A172 (cell line): ENCODE measurements at places on chromosomes 2 and 18. TPM values are rescaled to one million over a fixed set of nuclear protein-coding genes. Genes with fewer than 3 reads are reported as not detected.

Gene C2orf72
- 2.6 and 10.8 TPM in 2 replicates for total RNA-seq

Gene ACTG2
- not detected in 2 replicates for total RNA-seq

Gene IL36RN
- not detected in 2 replicates for total RNA-seq

Gene TMEM247
- total RNA-seq, result not detected in 2 replicates

Gene RGPD8
- total RNA-seq, result 3.6 and 4.3 TPM in 2 replicates

Gene SMCHD1
- total RNA-seq, result 53.7 and 78.3 TPM in 2 replicates

Gene FAM228A
- total RNA-seq, result not detected in 2 replicates

Gene ITPRIPL1
- total RNA-seq, result not detected in 2 replicates

Gene ZEB2
- total RNA-seq, result 20.2 and 35.0 TPM in 2 replicates

Gene TEKT4
- total RNA-seq, result not detected in 2 replicates

- peak; percentile 48 for DNase-seq
Observed at GRCh38 chr2:71460595-71461303, 7.4 kb downstream of the DYSF start.

GRCh38 chr18:34626404-34627136, 83.5 kb upstream of the DTNA start:
- peak; percentile 70 for DNase-seq

GRCh38 chr2:238132463-238133450, 5.7 kb upstream of the KLHL30 start:
- no peak for DNase-seq

DNA sequence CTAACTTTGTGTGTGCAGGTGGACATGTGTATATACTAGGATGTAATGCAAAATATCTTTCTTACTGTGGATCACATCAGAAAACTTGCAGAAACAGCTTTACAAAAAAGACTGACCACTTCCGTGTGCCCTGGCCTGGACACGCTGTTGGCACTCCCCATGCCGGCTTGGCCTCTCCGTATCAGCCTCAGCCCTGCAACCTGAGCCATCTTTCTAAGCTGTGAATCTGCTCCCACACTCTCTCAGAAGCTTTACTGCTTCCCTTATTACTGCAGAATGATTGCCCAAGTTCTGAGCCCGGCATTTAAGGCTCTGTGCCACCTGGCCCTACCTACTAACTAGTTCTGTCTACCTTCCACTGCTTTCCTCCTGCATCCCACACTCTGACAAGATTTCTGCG, 37.8 kb downstream of the MYO7B start:
- DNase-seq, result no peak

- no peak for DNase-seq
Observed at GRCh38 chr2:20226152-20226545, 1.2 kb upstream of the SDC1 start.

DNA sequence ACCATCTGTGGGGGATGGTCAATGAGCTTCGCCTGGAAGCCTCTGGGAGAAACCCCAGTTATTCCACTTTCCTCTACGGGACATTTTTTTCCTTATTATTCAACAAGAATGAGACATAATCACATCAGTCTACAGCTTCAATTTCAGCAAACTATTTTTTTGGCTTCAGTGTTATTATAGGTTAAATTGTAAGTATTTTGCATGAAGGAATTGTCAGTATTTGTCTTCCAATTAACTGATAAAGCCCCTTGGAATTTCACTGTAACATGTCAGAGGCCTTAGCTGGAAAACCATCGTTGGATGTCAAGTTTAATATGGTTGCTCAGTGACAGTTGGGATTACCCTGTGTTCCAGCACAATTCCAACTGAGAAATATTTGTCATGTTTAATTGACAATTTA, 480.9 kb upstream of the CHST9 start:
- no peak for DNase-seq

DNA sequence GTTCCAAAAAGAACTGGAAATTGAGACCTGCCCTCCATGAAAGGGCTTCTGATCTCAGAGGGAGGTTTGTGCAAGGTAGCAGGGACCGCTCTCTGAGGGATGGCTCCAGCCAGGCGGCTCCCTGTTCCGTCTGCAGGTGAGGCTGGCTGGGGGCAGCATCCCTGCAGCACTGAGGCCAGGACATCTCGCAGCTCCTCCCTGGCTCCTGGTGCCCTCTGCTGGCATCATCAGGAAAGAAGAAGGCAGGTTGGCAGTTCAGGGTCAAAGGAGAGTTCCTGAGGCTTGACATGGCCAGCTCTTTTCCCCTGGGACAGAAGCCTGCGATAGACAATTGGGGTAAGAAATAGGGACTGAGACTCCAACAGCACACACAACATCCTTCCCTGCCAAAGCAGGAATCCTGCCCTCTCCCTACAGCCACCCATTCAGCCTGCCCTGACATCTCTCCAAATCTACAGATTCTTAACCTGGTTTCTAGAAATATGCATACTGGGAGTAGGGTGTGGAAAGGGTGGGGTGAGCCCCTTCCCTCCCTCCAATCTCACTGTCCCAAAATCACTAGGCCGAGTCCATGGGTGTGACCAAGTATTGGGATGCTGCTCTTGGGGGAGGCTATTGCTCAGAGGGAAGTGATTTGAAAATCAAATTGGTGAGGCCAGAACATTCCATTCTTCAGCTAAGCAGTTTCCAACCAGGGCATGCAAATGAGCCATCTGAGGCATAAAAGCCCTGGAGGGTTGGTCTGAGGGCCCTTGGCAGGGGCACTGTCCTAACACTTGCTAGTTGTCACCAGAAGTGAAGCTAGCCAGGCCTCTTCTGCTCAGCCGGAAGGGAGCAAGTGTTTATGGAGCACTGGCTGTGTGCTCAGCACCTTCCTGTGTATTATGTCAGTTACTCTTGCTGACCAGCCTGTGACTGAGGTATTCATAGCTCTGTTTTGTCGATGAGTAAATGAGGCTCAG, 185.4 kb downstream of the TFCP2L1 start:
- no peak for DNase-seq

- no peak for DNase-seq
Observed at GRCh38 chr2:19150726-19151125, 207.7 kb downstream of the OSR1 start.

- DNase-seq, result peak; percentile 92
Observed at GRCh38 chr18:31487246-31488015, 10.5 kb upstream of the DSG2 start.

DNA sequence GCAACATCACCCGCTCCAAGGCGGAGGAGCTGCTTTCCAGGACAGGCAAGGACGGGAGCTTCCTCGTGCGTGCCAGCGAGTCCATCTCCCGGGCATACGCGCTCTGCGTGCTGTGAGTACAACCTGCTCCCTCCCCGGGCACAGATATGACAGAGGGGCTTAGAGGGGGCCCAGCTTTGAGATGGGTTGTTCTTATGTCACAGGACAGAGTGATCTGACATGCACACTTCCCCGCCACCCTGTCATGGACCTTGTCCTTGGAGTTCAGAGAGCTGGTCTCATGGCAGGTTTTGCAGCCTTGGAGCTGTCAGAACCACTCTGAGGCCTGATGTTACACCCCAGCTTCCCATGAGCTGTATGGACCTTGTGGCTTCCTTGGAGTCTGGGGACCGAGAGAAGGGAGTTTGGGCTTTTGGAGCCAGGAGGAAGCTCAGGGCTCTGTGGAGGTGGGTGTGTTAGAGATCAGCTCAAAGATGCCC, 398 bp downstream of the INPP5D start:
- DNase-seq, result no peak

DNA sequence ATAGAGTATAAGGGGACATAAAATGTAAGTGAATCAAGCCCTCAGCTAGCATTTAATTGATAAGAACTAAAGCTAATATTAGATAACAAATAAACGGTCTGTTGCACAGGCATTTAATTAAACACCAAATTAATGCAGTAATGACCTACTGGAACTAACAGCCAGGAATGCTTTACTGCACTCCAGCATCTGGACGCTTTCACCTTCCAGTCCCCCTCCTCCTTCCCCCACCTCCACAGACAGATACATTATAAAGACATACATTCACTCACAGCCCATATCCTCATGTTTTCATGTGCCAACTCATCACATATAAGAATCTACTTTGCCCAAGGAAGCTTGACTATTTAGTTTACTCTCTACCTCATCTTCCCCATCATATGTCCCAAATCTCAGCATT, 337.4 kb upstream of the PIK3C3 start:
- no peak for DNase-seq

DNA sequence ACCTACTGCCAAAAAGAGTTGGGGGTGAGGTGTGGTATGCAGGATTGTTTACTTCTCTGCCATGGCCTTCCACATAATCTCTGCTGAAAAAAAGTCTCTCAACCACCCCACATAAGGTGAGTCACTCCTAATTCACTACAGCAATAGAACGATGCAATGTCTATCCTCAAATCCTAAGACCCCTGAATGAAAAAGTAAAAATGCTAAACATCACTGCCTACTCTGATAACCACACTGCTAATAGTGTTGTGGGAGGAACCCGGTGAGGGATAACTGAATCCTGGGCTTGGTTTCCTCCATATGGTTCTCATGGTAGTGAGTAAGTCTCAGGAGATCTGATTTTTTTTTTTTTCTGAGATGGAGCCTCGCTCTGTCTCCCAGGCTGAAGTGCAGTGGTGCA, 252.5 kb downstream of the PIEZO2 start:
- no peak for DNase-seq

DNA sequence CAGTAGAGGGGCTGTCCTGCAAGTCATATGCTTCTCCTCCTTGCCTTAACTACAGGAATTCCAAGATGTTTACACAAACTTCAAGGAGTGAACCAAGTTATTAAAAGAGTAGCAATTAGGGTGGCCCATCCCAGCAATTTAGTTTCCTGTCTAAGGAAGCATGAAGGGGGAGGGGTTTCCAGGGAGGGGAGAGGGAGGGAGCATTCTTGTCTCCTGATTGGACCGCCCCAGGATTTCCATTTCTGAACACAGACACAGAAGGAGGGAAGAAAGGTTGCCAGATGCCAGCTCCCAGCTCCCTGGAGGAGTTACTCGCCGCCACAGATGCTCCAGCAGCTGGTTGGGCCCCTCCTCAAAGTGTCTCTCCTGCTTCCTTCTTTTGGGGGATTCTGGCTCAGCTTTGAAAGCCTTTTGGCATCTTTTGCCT, 107.6 kb downstream of the TRIB2 start:
- DNase-seq, result peak; percentile 65

DNA sequence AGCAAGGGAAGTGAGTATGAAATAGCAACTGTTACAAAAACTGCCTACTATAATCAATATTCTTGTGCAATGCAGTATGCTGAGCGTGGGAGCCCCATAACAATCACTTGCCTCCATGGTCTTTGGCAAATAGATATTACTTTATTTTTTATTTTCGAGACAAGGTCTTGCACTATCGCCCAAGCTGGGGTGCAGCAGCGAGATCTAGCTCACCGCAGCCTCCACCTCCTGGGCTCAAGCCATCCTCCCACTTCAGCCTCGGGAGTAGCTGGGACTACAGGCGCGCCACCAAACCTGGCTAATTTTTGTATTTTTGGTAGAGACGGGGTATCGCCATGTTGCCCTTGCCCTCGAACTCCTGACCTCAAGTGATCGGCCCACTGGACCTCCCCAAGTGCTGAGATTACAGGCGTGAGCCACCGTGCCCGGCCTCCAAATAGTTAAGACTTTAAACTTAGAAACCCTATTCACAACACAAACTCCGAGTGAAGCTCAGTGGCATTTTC, 1.2 kb upstream of the CCNT2 start:
- no peak for DNase-seq

GRCh38 chr2:168490946-168491605, 35.0 kb downstream of the CERS6 start:
- DNase-seq, result no peak

GRCh38 chr2:100256416-100256815, 65.9 kb downstream of the LONRF2 start:
- DNase-seq, result no peak
